ENCODE measurements at places on chromosomes 16 and 17.

GRCh38 chr16:22375963-22376640, 1.7 kb upstream of the CDR2 start:
- DNase-seq: no peak

DNA sequence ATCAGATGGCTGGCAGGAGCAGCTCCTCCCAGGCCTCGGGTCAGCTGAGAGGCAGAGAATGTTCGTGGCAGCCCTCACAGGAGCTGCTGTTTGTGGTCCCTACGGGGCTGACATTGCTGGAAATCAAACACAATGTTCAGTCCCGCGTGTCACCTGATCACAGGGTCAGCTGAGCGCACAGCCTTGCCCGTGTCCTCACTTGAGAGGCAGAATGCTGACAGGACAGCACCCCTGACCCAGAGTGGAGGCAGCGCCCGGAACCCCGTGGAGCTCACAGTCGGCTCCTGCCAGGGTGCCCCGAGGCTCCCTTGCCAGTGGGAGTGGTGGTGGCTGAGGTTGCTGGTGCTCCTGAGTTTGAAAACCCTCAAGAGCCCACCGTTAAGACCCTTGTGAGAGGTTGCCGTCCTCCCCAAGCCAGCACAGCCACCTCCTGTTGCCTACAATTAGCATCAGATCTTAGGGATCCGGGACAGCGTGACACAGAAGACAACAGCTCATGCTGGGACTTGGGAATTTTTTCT, 3.6 kb upstream of the CHMP6 start:
- no peak for DNase-seq

- no peak for DNase-seq
These were observed 669.3 kb downstream of the WWOX start for GRCh38 chr16:78768718-78769117.

DNA sequence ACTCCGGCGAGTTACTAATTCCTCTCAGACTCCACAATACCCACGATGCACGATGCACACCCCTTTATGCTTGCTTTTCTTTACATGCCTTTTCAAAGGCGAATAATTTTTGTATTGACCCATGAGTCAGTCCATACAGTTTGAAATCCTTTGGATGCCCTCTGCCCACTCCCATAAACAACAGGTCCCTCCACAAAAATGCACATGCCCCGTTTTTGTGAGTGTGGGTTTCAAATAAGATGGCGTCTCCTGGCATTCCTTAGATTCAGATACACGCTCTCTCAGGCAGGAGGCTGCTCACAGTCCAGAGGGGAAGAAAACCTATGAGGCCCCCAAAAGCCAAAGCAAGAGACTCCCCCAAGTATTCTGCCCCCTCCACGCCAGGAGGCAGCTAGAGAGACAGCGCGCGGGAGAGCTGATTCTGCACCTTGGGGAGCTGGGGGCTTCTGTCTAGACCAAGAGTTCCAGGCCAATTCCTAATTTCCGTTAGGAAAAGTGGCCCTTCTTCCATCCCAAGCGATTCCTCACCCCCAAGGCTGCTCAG, 19.6 kb upstream of the HOXB9 start:
- DNase-seq: no peak

DNA sequence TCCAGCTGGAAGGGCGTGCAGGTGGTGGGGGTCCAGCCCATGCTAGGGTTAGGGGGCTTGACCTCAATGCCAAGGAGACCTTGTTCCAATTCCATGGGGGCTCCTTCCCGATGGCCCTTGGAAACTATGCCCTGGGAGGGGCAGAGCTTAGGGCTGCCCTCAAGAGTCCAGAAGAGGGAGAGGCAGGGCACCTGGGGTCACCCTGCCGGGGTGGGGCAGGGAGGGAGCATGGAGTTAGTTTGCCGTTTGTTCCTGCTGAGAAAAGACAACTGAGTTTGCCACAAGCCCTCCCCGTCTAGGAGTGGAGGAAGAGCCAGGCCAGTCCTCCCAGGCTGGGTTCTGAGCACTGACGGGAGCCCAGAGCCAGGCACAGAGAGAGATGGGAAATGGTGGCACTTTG, 21.4 kb downstream of the MMP15 start:
- DNase-seq: no peak

DNA sequence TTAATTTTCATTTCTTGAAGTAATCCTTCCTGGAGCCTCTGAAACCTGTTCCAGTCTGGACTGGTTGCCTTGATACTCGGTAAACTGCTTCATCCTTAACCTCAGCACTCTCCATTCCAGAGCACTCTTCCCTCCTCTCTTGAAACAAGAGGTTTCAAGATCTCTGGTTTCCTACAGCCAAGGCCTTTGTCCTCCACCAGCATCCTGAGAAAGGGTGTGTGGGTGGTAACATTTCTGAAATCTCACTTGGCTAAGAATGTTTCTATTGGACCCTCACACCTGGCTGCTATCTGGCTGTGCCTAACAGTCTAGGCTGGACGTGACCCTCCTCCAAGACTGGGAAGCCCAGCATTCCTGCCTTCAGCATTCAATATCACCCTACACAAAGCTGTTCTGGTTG, 99.7 kb downstream of the CYTH1 start:
- DNase-seq: no peak

DNA sequence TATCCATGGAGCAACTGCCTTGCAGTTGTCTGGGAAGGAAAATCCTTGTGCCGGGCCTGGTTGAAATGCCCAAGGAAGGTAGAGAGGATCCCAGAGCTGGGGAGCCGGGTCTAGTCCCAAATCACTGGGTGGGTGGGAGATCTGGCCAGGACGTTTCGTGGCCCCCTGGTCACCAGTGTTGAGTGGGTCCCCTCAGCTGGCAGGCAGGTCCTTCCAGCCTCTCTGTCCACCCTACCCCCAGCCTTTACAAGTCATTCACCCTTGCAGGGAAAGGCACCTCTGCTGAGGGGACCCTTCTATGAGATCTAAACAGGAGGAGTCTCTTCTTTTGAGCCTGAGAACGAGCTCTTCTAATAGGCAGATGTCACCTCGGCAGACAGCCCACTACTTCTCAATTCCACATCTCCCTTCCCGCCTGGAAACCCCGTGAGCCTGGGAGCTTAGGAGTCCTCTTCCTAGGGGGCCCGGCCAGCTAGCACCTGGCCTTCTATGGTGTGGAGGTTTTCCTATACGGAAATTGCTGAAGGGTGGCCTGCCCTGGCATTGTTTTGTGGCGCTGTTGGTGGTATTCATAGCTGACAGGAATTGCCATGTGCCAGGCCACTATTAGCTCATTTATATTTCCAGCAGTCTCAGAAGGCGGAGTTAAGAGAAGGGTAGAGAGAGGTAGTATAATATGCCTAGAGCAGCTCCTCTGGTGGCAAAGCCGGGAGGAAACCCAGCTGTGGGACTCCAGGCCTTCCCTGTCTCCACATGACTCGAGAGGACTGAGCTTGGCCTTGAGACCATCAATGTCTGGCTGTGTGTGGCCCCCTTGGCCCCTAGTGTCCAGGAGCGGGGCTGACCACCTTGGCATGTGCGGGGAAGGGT, 13.3 kb downstream of the MPRIP start:
- DNase-seq: no peak

Measured in fibroblast of skin of left quadriceps (primary cell).